ENCODE measurements at places on chromosomes 16 and 17.

GRCh38 chr17:63832455-63832854, 5.0 kb upstream of the FTSJ3 start:
- DNase-seq = no peak

- no peak for DNase-seq
Measured at GRCh38 chr16:82874672-82875071, 247.9 kb downstream of the CDH13 start.

DNA sequence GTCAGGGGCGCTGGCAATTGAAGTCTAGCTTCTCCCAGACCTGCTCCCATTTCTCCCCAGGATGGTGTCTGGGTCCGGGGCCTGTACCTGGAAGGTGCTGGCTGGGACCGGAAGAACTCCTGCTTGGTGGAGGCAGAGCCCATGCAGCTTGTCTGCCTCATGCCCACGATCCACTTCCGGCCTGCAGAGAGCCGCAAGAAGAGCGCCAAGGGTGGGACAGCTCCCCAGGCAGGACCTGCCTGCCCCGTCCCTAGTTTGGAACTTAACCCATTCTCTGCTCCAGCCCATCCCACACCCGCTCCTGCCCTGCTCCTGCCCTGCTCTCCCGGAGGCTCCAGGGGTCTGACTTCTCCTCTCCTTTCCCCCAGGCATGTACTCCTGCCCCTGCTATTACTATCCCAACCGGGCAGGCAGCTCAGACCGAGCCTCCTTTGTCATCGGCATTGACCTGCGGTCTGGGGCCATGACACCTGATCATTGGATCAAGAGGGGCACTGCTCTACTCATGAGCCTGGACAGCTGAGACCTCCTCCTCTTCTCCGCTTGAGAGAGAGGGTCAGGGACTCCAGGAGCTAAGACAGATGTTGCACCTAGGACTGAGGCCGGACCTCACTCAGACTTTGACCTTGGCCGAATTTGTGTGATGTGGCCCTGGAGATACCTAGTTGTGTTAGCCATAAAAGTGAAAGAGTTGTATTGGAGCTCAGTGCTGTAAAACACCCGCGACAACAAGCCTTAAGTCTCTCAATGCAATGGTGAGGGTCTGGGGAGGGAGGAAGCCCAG, 814 bp upstream of the KDM6B start:
- DNase-seq = no peak

GRCh38 chr16:67447508-67448076, 16.7 kb downstream of the HSD11B2 start:
- DNase-seq = no peak

DNA sequence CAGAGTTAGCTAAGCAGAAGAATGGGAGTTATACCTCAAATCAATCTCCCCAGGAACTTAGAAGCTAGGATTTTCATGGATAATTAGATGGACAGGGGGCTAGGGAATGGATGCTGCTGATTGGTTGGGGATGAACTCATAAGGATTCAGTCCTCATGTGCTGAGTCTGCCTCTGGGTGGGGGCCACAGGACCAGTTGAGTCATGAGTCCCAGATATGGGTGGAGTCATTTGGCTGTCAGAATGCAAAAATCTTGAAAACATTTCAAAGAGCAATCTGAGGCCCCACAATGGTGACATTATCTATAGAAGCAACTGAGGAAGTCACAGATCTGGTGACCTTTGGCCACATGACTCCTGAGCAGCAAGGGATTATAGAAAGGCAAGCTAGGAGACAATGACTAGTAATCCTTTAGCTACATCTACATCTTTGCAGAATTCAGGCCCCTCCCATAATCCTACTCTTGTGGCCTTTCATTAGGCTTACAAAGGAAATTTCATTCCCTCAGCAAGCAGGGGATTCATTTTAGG, 82.6 kb upstream of the CCL2 start:
- no peak for DNase-seq

DNA sequence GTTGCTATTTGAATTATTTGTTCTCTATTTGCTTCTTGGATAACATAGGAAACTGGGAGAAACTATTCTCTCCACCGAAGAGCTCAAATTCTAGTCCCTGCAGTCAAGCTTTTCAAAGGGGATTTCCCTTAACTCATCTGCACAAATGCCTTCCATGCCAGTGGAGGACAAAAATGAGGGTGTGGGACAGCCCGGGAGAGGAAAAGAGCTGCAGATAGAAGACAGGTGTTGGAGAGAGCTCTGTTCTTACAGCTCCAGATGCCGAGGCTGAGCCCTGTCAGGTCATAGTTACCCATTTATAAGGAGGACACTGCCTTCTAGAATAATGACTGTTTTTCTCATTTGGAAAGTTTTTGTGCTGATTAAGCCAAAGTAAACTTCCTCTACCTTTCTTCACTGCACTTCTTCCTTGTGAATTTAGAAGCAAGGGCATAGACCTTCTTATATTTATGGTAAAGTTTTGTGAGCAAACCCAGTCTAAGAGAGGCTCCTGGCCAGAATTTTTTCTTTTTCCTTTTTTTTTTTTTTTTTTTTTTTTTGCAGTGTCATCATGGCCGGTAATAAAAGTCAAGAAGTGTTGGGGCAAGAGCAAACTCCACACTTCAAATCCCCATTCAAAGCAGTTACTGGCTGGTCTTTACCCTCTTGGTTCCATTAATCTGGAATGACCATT, 177.2 kb downstream of the ABCC12 start:
- no peak for DNase-seq

- no peak for DNase-seq
Measured at GRCh38 chr16:28179354-28179753, 32.4 kb downstream of the XPO6 start.

DNA sequence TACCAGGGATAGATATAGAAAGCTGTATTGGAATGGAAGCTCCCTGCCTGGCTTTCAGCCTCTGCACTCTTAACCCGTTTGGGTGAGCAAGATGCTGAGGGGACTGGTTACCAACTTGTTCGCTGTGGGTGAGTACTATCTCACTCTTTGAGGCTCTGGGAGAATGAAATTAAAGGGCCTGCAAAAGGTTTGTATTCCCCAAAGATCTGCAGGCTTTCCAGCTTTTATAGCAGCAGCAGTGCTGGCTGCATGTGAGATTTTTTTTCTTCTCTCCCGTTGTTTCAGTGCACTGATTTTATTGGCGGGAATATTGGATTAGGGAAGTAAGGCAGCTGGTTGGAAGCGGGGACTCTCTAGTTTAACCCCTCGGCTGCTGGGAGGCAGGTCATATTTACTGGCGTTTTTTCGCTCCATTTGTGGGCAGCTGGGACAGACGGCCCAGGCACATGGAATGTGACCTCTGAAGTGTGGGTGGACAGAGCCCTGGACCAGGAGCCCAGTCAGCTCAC, 30.9 kb downstream of the C17orf75 start:
- DNase-seq = no peak

DNA sequence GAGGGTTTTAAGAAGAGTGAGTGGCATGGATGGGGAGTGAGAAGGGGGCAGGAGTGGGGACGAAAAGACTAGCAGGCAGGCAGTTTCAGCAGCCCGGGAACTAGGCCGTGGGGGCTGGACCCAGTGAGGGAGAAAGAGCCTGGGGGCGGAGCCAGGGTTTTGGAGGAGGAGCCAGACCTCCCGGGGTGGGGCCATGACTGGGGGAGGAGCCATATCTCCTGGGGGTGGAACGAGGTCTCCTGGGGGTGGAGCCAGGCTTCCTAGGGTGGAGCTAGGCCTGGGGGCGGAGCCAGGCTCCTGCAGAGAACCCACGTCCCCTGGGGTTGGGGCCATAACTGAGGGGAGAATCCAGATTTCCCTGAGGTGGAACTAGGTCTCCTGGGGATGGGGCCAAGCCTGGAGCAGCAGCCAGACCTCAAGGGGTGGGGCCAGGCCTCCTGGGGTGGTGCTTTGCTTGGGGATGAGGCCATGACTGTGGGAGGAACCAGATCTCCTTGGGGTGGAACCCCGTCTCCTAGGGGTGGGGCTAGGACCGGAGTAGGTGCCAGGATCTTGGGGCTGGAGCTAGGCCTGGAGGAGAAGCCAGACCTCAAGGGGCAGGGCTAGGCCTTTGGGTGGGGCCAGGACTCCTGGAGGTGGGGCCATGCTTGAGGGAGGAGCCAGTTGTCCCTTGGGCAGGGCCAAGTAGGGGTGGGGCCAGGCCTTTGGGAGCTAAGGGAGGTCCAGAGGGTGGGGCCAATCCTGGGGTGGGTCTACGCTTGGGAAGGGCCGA, 41.7 kb upstream of the JPH3 start:
- DNase-seq = no peak

GRCh38 chr17:68676856-68677255, 75.7 kb upstream of the FAM20A start:
- no peak for DNase-seq

- no peak for DNase-seq
Measured at GRCh38 chr17:77548967-77549366, 408.2 kb downstream of the SEC14L1 start.

DNA sequence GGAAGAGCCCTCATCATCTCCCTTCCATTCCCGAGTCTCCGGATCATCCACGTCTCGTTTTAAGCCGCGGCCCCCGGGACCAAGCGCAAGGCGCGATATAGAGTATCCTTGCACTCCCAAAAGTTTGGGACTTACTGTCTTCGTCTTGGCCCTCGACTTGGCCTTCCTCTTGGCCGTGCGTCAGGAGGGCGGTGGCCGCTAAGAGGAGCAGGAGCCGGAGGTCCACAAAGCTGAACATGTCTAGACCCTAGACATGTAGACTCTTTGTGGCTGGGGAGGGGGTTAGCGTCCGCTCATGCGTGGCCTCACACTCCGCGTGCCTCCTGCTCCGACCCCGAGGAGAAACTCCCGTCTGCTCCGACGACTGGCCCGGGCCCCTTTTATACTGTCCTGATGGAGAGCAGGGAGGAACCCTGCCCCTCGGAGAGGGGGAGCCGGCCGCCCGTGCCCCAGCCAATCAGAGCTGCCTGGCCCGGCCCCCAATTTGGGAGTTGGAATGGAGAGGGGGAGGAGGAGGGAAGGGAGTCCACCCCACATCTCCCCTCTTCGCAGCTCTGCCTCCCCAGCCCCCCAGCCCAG, at the start of gene COL1A1:
COL1A1 (minus strand) TSS at position 356 of the 579 bp plus-strand sequence; CDS start at position 238, 118 bp downstream.
- no peak for DNase-seq

GRCh38 chr17:69435971-69436696, 21.6 kb downstream of the MAP2K6 start:
- DNase-seq = no peak

DNA sequence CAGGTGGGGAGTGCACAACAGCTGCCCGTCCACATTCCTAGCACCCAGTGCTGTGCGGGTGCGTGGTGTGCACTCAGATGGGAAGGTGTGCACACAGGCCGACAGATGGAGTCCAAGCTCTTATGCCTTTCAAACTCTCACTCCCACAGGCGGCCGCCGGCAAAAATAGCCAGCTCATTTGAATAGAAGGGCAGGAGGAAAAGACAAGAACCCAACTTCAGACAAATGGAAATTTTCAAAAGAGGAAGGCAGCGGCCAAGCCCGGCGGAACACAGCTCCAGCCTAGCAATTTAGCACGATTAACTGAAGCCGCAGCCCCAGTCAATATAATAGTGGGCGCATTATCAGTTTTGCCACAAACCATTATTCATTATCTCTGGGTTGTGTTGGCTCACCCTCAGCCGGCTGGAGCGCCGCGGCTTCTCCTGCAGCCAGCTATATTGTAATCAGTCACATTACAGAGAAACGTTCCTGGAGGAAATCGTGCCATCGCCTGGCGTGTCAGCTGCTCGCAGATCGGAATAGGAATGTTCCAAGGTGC, 103.9 kb upstream of the SEC14L1 start:
- no peak for DNase-seq

- no peak for DNase-seq
Measured at GRCh38 chr17:79035686-79036085, 11.7 kb downstream of the C1QTNF1 start.

DNA sequence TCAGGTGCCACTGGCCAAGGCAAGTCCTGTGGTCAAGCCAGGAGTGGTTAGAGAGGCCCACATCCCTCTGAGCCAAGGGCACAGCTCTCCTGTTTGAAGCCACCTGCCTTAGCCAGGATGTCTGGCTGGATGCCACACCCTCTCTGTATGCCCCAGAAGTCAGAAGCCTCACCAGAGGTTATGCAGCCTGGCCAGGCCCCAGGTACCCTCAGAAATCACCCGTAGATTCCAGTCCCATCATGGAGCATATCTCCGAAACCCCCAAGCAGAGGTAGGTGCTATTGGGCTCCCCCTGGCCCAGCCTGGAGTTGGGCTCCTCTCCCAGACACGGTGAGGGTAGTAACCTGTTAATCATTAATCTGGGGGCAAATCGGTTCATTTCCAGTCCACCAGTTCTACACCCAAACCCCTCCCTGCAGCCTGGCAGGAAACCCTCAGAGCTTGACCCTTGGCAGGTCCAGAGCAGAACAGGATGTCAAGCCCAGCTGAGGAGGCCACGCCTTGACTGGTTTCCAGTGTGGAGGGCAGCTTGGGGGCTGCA, 60.6 kb upstream of the TMEM97 start:
- no peak for DNase-seq

- DNase-seq = no peak
Measured at GRCh38 chr17:72515291-72516065, 394.7 kb downstream of the SOX9 start.

- DNase-seq = no peak
Measured at GRCh38 chr17:11309033-11309432, 68.0 kb downstream of the SHISA6 start.

- no peak for DNase-seq
Measured at GRCh38 chr16:4361033-4361943, 10.2 kb upstream of the PAM16 start.

DNA sequence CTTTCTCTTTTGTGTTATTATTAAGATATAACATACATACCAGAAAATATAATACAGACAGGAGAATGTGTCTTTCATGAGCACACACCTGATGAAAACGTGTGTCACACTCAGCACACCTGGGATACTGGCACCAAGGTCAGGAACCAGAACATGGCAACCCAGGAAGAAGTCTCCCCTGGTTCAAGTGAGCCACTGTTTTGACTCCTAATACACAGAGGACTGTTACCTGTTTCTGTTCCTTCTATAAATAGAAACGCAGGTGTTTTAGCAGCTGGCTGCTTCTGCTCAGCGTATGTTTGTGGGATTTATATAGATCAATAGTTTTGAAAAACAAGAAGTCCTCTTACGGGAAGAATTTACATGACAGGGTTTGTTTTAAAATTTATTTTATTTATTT, 3.5 kb downstream of the SEC14L1 start:
- no peak for DNase-seq
